ENCODE measurements at places on chromosomes 11 and 22.

GRCh38 chr11:78834886-78835285, 260.2 kb upstream of the NARS2 start:
- DNase-seq, result no peak

DNA sequence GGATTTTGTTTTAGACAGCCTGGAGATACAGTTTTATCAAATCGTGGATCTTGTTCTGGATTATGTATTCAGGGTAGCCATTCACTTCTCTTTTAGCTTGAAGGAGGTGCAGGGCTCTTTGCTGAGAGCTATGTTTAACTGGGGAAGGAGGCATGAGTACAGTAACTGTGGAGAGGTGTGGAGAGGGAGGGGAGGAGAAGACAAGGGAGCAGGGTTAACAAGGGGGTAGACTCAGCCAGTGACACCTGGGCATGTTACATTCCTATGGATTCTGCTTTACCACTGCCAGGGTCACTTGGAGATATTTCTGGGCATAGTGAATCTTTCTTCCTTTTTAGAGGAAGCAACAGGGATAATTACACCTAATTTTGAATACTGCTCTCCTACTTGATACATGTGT, 536.0 kb downstream of the TMEM135 start:
- DNase-seq, result no peak

GRCh38 chr22:20569059-20570058, 61.9 kb downstream of the MED15 start:
- DNase-seq, result no peak

DNA sequence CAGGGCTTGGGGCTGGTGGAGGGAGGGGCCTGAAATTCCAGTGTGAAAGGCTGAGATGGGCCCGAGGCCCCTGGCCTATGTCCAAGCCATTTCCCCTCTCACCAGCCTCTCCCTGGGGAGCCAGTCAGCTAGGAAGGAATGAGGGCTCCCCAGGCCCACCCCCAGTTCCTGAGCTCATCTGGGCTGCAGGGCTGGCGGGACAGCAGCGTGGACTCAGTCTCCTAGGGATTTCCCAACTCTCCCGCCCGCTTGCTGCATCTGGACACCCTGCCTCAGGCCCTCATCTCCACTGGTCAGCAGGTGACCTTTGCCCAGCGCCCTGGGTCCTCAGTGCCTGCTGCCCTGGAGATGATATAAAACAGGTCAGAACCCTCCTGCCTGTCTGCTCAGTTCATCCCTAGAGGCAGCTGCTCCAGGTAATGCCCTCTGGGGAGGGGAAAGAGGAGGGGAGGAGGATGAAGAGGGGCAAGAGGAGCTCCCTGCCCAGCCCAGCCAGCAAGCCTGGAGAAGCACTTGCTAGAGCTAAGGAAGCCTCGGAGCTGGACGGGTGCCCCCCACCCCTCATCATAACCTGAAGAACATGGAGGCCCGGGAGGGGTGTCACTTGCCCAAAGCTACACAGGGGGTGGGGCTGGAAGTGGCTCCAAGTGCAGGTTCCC, at the start of gene APOC3:
APOC3 (plus strand) TSS at position 383 of the 659 bp plus-strand sequence. CDS start 676 bp downstream, outside the sequence.
- no peak for DNase-seq

DNA sequence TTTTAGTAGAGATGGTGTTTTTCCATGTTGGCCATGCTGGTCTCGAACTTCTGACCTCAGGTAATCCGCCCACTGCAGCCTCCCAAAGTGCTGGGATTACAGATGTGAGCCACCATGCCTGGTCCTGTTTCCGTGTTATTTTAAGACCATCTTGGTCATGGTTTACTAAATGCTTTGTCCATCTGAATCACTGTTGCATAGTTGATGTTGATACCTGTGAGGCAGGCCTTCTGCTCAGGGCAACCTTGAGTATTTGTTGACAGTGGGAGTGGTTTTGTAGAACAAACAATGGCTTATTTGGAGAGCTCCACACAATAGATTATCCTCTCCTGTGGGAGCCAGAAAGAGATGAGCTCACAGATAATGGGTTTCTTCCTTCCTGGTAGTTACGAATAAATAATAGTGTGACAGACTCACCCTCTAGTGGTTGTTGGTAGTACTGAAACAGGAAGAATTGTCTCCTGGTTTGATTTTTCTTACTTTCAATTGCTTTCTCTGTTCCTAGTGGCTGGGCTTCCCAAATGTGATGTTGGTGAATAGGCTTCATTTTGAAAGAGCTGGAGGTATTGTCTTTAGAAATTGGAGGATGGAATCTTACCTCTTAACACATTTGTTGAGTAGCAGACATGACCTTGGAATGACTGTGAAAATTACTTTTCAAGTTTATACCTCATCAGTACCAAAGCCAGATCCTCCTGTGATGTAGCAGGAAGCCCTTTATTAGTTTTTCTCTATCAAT, 39.0 kb downstream of the CTNND1 start:
- DNase-seq, result peak; percentile 48

GRCh38 chr11:133153031-133153430, 379.3 kb downstream of the OPCML start:
- DNase-seq, result no peak

DNA sequence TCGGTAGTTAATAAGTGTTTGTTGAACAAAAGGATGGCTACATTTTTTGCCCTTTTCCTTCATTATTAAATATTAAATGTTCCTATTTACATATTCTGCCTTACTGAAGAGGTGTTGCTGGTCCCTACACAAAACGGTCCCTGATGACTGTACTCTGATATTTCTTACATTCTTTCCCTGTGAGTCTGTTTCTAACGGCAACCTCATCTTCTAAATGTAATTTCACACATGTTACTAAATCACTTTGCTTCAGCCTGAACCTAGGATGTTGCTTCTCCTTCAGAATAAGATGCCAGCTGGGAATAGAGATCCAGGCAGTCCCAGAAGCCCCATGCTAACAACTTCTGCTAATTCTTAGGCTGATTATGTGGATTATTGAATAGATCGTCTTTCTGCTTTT, 50.3 kb downstream of the SPON1 start:
- DNase-seq, result no peak

DNA sequence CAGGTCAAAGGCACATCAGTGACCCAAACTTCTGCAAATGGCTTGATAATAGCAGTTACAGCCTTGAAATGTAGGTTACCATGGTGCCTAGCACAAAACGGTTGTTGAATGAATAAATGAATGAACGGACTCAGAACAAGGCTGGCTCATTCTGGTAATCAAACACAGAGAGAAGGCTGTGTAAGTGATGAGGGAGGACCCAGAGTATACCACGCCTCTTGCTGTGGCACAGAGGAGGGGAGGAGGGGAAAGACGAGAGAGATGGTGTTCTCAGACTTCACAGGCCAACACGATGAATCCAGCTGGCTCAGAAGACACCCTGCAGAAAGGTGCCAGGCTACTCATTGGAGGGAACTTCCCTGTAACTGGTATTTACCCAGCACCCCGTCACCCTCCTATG, 38.3 kb downstream of the PC start:
- DNase-seq, result no peak

DNA sequence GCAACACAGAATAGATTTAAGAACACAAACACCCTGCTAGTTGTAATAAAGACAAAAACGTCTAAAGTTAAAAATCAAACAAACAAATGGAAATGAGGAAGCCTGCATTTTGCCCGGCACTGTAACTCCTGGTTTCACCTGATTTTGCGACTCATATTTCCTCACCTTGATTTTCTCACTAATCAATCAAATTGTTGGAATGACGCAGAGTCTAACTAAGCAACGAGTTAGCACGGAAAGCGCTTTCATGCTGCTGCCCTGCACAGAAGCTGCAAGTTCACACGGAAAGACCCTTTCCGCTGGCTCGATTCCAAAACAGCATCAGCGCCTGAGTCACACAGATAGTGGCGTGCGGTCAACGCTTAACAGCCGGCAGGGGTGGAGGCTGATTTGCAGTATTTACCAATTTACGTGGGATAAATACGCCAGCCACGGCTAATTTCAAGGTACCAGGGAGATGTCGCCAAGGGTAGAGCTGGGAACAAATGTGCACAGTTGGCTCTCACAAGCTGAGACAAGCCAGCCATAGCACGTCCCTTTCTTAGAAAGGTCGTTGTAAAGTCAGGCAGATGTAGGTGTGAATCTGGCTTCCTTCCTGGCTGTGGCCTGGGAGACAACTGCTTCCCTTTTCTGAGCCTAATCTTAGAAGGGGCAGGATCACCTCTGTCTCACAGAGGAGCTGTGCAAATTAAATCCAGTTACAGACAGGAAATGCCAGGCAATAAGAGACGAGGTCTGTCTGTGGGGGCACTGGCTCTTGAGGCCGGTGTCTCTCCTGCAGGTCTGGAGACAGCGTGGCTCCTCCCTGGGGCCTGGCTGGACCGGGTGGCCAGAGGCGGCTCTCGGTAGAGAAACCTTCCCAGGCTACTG, 76.9 kb upstream of the TTLL12 start:
- DNase-seq, result no peak

- DNase-seq, result no peak
Observed at GRCh38 chr11:77431813-77432212, 42.1 kb downstream of the PAK1 start.

- DNase-seq, result no peak
Observed at GRCh38 chr22:33741025-33741424, 179.3 kb downstream of the LARGE1 start.

GRCh38 chr11:31921081-31921480, 110.0 kb upstream of the PAX6 start:
- no peak for DNase-seq

DNA sequence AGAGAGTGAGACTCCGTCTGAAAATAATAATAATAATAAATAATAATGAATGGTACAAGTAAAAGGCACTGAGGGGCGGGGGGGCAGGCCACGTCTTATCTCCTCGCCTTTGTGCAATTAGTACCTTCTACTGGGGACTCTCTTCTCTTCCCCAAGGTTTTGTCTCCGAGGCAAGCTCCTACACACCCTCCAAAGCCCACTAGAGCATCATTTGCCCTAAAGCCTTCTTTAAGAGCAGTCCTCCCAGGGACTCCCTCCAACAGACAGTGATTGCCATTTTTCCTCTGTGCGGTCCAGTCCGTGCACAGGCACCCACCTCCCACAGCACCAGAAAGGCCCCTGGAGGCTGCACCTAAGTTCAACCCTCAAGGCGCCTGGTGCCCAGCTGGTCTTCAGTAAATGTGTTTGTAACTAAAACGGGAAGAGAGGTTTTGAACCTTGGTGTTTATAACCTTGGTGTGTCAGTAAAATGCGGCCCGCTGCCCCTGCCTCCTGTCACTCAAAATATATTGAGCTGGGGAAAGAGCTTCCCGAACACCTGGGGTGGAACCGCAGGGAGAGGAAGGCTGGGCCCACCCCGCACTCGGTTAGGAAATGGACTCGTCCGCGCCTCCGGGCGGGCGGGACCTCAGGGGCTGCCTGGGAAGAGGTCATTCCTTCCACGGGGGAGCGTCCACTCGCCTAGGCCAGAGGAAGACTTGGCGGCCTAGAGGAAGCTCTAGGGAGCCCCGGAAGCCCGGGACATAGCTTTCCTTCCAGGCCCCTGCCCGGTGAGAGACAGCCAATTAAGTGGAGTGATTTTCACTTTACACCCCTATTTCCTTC, 4.7 kb upstream of the KDELR3 start:
- DNase-seq, result no peak

GRCh38 chr11:36155770-36156160, 133.5 kb downstream of the COMMD9 start:
- no peak for DNase-seq

DNA sequence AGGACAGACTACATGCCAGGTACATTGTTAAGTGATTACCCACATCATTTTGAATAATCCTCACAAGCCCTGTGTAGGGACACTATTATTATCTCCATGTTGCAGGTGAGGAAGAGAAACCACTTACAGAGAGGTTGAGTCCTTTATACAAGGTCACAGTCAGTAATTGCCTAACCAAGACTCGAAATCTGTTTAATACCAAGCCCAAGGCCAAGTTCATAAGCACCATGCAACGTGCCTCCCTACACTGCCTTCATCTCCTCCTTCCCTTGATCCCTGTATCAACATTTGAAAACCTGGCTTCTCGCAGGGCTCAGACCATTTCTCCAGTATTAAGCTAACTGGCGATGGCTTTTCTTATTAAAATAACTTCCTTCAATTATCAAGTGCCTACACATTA, 41.7 kb upstream of the SEZ6L start:
- DNase-seq, result no peak

GRCh38 chr11:121652971-121653370, 200.2 kb upstream of the SORL1-AS1 start:
- no peak for DNase-seq

- no peak for DNase-seq
Observed at GRCh38 chr22:45526281-45526680, 23.6 kb downstream of the FBLN1 start.

DNA sequence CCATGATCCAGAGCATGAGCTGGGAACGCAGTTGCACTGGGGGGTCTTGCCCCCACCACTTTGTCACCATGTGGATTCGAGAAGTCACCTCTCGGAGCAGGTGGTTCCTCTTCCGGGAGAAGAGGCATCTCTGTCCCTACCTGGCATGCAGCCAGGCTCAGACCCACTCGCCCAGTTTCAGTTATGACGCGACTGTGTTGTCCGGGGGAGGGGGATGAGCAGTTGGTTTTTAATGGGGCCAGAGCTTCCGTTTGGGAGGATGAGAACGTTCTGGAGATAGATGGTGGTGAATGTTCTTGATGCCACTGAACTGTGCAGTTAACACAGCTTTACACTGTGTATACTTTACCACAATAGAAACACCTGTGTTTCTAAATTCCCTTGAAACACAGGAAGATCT, 41.5 kb downstream of the DHCR7 start:
- DNase-seq, result no peak

DNA sequence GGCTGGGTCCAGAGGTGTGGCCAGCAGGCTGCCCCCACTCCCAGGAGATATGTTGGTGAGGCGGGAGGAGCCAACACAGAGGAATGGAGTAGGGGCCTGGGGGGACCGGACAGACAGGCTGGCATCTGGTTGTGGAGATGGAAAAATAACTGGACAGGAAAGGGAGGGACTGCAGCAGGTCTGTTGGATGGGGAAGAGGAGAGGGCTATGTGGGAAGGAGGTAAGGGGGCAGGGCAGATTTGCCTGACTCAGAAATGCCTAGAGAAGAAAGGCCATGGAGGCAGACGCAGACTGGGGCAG, 160.4 kb downstream of the TRIM29 start:
- no peak for DNase-seq

DNA sequence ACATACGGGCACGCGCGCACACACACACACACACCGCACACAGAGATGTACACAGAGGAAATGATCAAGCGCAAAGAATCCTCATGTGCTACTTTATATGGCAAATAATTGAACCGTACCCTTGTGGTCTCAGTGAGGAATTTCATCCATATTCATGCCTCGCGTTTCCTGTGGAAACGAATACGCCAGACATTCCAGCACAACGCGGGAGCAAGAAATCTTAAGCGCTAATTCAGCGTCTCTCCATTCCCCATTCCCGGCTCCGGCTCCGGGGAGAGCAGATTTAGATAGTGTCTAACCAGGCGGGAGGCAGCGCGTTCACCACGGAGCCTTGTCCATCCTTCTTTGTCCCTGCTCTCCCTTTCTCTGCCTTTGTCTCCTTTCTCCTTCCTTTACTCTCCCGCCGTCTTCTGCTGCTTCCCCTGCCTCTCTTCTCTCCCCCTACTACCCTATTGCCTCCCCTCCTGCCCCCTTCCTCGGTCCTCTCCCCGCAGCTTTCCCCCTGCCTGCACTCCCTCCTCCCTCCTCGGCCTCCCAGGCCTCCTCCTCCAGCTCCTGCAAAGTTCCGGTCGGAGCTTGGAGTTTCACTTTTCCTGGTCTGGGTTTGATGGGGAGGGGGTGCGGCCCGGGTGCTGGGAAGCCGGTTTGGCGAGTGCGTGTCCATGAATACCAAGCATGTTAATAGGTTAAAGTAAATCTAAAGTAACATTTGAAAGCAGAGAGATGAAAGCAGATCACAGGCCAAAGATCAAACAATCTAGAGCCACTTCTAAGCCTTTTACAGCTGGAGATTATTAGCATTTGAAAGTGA, 579.3 kb downstream of the BUD13 start:
- DNase-seq, result no peak

GRCh38 chr11:114483929-114484328, 44.7 kb downstream of the REXO2 start:
- DNase-seq, result no peak
